AG04449 (cell line): ENCODE measurements at places on chromosomes 5 and 9.

- no peak for DNase-seq
Observed at GRCh38 chr5:118533156-118533555, 455.2 kb downstream of the DTWD2 start.

DNA sequence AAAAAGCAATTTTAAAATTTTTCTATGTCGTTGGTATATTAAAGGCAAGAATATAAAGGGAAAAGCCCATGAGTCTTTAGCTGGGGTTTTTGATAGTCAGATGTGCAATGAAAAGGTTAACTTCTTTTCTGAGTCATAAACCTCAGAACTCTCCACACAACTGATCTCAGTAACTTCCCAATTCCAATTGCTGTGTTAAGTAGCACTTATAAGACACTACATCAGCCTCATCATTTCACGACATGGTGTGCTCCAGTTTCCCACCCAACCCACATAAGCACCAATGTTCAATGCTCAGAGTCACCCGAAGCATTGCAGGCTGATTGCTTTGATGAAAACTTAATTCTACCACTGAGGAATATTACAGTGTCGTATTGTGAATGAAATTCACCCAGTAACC, 155.8 kb downstream of the TSSK1B start:
- DNase-seq, result no peak

- no peak for DNase-seq
Observed at GRCh38 chr9:4280605-4281004, 19.3 kb downstream of the GLIS3 start.

GRCh38 chr5:134917070-134917815, 12.3 kb downstream of the PCBD2 start:
- no peak for DNase-seq

- no peak for DNase-seq
Observed at GRCh38 chr5:57094753-57095683, 78.8 kb upstream of the GPBP1 start.

DNA sequence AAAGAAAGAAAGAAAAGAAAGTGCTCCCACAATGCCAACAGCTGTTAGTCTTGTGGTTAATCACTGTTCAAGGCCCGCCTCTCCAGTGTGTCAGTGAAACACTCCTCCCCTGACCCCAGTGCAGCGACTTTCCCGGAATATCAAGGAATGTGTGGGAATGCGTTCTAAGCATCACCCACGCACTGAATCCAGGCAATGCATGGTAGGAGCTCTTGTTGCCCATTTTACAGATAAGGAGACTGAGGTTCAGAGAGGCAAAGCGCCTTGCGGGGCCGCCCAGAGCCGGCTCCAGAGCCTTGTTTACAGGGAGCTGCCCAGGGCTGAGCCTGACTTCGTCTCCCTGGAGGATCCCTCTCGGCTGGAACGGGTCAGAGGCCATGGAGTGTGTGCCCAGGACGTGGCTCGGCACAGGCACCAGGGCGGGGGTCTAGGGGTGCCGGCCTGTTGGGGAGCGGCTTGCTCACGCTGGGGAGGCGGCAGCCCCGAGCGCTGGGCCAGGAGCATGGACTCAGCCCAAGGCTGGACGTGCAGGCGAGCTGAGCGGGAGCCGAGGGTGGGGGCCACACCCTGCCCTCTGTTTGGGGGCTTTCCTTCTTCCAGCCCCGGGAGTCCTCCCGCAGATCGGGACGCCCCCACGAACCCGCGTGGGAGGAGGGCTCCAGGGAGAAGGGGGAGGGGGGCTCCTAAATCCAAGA, 823 bp downstream of the ST6GALNAC6 start:
- DNase-seq, result peak; percentile 67

- DNase-seq, result no peak
Observed at GRCh38 chr5:4017076-4017803, 421.6 kb downstream of the IRX1 start.

- no peak for DNase-seq
Observed at GRCh38 chr5:156378159-156378558, 51.2 kb downstream of the SGCD start.

DNA sequence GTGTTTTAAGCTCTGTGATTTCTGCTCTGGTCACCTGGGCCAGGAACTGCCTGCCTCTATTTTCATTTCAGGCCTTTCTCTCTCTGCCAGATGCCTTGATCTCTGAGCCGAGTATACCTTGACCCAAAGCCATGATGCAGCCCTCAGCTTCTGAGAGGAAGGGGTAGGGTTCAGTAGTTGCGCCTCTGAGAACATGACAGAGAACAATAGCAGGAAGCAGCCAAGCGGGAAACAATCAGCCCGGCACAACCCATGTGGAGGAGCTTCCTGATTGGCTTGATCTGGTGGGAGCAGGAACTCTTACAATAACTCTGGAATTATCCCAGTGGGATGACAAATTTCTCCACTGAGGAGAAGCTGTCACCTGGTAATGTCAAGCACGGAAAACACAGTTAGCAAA, 127.4 kb downstream of the PALM2AKAP2 start:
- no peak for DNase-seq

- DNase-seq, result no peak
Observed at GRCh38 chr9:134626069-134626423, 15.6 kb upstream of the COL5A1 start.

DNA sequence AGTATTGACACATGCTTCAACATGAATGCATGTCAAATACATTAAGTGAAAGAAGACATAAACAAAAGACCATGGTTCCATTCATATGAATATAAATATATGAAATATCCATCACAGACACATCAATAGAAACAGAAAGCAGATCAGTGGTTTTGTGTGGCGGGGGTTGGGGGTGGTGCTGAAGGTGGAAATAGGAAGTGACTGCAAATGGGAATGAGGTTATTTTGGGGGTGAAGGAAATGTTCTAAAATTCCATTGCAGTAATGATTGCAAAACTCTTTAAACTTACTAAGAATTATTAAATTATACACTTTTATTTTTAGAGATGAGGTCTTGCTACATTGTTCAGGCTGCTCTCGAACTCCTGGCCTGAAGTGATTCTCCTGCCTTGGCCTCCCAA, 28.7 kb downstream of the TAF1L start:
- no peak for DNase-seq

- no peak for DNase-seq
Observed at GRCh38 chr5:80090884-80091166, 55.7 kb downstream of the THBS4 start.

GRCh38 chr9:2824564-2824963, 19.3 kb downstream of the PUM3 start:
- DNase-seq, result no peak

DNA sequence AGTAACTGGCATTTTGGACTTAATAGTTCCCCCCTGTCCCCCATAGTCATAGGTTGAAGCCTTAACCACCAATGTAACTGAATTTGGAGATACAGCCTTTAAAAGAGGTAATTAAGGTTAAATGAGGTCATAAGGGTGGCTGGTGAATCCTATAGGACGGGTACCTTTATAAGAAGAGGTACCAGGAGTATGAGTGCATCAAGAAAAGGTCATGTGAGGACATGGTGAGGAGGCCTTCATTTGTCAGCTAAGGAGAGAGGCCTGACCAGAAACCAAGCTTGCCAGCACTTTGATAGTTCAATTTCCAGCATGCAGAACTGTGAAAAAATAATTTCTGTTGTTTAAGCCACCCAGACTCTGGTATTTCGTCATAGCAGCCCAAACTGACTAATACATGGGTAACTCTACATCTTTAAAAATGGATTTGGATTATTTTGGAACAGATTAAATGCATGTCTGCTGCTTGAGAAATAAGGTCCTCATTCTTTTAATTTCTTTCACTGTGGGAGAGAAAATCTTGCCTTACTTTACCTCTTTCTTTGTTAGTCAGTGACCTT, 9.7 kb downstream of the RASA1 start:
- no peak for DNase-seq

- DNase-seq, result no peak
Observed at GRCh38 chr9:2634153-2634552, 12.6 kb downstream of the VLDLR start.

DNA sequence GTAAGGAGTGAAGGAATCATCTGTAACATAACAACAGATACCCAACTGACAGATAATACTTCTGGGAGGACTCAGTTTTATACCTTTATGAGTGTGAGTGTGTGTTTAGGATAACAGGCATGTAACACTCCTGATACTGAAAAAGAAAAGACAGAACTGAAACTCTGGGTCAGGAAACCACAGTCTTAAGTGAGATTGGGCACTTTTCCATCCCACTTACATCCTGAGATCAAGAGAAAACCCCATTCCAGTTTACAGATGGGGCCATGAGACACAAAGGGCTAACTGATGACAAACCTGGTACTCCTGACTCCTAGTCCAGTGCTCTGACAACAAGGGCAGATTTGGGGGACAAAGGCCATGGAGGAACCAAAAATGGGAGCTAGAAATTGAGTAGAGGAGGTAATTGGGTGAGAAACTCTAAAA, 18.0 kb downstream of the IL5 start:
- no peak for DNase-seq

GRCh38 chr5:158155067-158155466, 296.1 kb upstream of the CLINT1 start:
- DNase-seq, result no peak

GRCh38 chr9:34547960-34548611, 25.3 kb upstream of the ENHO start:
- DNase-seq, result peak; percentile 5

- DNase-seq, result no peak
Observed at GRCh38 chr9:79287708-79288290, 284.0 kb upstream of the TLE4 start.

GRCh38 chr5:135476615-135477581, 24.7 kb upstream of the TIFAB start:
- no peak for DNase-seq

GRCh38 chr9:135009794-135010585, 77.5 kb upstream of the OLFM1 start:
- no peak for DNase-seq

DNA sequence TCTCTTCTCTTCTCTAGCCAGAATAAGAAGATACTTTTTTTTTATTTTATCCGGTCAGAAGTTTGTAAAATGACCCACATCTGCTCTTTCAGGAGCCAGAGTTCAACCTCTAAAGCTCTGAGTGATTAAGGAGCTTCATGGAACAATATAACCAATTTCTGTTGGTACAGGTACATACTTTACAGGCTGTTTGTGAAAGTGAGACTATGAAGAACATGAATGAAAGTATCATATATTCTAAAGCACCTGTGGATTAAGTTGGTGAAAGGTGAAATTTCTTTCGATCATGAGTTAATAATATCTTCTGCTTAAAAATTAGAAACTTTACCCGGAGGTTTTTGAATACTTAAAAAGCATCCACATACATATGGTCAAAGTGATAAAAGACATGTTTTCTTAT, 65.2 kb downstream of the DMRT2 start:
- no peak for DNase-seq

DNA sequence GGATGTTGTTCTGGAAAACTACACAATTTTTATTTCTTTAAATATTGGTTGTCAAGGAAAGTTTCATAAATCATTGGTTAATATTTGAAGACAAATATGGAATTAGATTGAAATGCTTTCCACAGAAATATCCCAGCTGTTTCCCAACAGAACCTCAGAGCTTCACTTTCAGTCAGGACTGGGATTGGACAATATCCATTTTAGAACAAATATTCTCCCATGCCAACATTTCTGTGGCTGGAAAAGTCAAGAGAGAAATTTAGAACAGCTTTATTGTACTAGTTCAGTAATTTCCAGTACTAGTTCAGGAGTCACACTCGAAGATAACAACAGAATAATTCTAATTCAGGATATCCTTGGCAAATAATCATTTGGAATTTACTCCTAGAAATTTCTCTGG, 116.1 kb upstream of the TUT7 start:
- DNase-seq, result no peak

- DNase-seq, result no peak
Observed at GRCh38 chr5:169860585-169860984, 119.7 kb downstream of the INSYN2B start.

- no peak for DNase-seq
Observed at GRCh38 chr9:125913551-125913950, 166.4 kb downstream of the PBX3 start.

DNA sequence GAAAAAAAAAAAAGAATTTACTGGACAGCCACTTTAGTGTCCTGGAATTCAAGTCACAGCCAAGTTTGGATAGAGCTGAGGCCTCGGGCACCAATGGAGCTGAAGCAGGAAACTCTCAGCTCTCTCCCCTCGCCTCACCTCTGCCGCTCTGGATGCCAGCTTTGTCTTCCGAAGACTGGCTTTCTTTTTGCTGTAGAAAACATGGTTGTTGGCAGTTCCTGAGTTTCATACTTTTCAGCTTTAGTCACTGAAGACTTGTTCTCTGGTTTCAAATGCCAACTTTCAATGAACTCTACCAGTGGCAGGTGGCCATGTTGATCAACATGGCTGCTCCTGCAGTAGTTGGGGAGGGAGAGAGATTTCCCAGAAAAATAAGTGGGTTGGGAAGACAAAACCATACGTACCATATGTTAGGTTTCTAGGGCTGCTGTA, 142.2 kb downstream of the SNX18 start:
- DNase-seq, result no peak

DNA sequence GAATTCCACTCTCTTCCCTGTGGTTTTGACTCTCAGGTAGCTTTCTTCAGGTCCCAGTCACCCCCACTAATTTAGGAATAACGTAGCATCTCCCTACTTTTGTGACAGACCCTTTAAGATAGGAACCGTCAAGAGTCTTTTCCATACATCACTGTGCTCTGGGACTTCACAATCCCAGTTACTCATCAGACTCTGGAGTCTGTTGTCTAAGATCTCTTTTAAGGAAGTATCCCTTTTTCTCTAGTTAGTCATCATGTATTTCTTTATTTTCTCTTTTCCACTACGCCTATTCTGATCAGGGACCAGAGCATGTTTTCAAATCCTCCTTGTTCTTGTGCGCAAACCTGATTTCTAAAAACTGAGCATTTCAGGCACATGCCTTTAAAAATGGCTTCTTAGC, 143.0 kb downstream of the GOLPH3 start:
- no peak for DNase-seq

- DNase-seq, result no peak
Observed at GRCh38 chr5:33679791-33680190, 212.0 kb downstream of the ADAMTS12 start.

GRCh38 chr5:90547072-90547536, 11.5 kb upstream of the ADGRV1 start:
- DNase-seq, result no peak

DNA sequence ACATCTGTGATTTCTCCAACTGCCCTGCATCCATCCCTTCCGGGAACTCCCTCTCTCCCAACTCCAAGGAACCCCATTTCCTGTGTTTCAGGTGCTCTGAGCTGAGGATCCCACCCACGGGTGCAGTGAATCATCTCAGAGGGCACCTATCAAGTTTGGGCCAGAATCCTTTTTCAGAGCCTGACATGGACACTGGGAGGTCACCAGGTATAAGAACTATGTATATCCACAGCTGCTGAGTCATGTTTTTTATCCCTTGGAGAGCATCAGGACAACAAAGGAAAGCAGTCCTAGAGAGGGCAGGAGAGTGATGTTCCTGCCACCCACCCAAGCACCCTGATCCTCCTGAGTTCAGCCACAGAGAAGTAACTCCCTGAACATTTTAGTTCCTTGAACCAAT, 3.8 kb downstream of the MED27 start:
- no peak for DNase-seq

GRCh38 chr5:171365351-171365750, 22.3 kb upstream of the NPM1 start:
- DNase-seq, result no peak
